ENCODE measurements at places on chromosomes 11 and 22.

DNA sequence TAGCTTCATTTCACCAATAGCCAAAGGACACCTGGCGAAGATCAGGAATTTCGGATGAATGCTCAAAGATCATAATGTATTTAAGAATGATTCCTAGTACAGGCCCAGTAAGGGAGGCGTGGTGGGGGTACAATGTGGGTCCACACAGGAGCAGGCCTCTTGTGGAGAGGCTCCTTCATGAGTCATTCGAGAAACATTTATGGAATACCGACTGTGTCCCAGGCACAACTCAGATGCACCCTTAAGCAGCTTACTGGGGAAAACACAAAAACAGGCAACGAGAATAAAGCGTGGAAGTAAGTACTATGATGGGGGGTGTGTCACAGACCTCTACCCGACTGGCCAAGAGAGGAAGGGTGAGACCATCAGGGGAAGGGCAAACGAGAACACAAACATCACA, 44.5 kb downstream of the SMCO4 start:
- no peak for DNase-seq

DNA sequence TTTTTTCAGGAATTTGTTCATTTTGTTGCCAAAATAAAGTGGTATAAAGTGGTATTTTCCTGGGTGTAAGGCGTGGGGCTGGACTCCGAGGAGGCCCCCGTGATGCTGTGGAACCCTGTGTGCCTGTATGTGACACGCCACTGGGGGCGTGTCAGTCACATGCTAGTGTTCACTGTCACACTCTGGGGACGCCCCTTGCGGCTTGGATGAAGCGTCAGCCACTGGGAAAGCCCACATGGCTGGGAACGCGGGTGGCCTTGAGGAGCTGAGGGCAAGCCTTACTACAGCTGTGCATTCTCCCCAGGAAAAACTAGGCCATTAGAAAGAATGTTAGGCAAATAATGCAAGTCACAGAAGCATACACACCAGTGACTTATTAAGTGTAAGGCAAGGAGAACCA, 77.0 kb upstream of the SLC25A18 start:
- no peak for DNase-seq

DNA sequence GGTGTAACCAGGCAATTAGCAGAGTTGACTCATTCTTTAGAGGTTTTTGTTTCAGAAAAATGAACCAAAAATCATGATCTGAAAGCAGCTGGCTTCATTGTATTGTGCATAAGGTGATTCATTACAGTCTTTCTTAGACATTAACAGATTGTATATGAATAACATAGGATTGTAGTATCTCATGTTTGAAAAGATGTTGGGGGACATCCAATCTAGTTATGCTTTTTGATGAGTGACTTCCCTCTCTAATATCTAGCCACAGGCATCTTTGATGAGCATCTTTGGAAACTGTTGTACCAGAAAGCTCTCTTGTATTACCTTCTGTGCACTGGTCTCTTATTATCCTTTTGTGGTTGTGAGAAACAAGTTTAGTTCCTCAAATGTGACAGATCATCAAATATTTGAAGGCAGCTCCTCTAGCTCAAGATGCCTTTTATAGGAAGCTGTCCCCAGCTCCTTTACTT, 8.3 kb downstream of the GRK3 start:
- no peak for DNase-seq

GRCh38 chr22:32745251-32745995, 56.1 kb upstream of the TIMP3 start:
- peak; percentile 88 for DNase-seq

DNA sequence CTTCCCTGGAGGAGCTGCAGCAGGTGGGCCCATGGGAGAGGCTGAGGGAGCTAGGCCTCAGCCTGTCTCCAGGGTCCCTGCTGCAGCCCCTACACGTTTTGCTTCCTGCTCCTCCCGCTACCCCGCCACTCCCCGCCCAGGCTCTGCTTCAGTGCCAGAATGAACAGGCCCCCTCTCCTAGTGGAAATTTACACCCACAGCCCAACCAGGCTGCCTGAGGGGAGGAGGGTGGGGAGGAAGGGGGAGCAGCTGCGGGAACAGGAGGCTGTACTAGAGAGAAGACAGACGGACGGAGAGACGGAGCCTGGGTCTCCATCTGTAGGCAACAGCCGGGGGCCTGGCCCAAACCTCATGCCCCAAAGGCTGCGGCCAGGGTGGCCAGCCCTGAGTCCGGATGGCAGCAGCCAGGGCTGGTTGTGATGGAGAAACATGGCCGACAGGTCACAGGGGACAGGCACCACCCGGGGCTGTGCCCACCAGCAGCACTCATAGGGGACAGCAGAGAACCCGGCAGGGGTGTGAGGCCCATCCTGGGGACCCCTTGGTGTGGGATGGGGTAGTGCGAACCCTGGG, 20.6 kb downstream of the FLRT1 start:
- peak; percentile 76 for DNase-seq

- no peak for DNase-seq
Measured at GRCh38 chr11:77580712-77581337, 8.9 kb upstream of the AQP11 start.

DNA sequence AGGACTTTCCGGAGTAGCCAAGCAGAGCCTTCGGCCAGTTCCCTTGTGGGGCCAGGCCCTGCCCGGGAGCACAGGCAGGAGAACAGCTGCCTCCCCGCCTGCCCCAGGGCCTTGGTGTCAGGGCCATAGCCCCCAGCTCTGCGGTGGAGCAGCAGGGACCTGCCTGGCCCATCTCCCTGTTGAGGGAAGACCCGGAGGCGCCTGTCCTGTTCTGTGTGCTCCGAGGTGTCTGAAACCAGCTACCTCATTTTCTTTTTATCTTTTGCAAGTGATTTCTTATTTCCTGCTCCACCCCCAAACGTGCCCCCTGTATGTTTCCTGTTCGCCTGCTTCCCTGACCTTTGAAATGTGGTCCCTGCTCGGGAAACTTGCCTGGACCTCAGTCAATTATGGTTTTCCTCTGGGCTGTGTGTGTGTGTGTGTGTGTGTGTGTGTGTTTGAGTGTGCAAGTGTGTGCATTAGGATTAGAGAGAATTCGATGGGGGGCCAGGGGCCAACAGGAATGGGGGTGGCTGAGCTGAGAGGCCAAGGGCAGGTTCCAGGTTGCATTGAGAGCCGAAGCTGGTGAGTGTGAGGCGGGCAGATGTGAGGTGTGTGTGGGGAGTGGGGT, 19.1 kb downstream of the LRP5 start:
- DNase-seq = peak; percentile 58

DNA sequence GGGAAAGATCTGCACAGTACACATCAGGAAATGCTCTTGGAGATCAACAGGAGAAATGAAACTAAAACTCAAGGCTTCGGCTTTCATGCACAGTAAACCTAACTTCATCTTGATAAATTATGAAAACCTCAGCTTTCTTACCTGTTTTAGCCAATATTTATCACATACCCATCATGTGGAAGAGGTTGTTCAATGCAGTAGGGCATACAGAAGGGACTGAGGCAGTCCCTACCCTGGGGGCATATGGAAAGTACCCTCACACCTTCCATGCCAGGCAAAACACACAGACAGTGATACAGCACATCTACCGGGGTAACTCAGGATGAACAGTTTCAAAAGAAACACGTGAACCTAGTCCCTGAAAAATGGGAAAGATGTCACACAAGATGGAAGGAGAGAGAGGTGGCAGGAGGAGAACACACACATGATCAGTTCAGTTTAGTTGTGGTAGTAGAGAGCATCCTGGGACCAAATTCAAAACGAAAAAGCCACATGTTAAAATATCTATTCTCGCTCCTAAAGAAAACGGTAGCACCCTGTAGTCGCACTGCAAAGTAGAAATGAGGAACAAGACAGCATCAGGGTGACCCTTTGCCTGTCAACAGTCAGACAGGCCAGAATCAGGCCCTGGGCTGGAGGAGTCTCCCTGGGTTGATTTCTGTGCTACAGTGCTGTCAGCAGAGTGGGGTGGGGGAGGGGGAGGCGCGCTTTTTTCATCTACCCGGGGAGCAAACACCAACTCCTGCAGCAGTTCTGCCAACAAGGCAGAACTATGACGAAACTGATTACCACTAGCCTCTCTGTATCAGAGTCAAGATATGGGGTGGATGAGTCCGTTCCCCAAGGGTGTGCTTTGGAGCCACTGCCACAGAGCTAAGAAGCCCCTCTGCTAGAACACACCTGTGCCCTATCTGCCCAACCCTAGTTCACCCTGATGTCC, 1.3 kb downstream of the HIRA start:
- DNase-seq = no peak

DNA sequence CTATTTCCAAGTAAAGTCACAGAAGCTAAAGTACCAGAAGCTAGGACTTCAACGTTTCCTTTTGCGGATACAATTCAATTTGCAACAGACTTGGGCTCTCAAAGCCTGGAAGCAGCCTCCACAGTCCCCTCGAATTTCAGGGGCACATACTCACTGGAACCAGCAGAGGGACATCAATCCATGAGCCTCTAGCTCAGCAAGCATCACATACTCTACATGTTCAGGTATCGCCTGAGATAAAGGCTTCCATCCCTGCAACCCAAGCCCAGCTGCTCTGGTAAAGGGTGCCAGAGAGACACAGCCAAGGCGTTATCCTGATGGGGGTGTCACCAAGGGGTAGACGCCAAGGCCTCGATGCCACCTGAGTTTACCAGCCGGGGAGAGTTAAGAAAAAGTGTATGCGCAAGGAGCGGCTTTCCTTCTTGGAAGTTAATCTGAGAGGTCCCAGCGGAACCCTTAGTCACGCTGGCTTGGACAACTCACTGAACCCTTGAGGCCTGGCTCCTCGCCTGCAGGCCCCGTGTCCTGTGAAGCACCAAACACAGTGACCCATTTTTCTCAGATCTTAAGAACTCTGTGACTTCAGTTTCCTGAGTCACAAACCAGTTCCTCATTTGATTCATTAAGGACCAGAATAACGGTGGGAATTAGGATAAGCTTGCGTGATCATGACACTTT, 13.0 kb downstream of the LTO1 start:
- DNase-seq = no peak

GRCh38 chr11:86119077-86119476, 50.2 kb upstream of the PICALM start:
- no peak for DNase-seq

GRCh38 chr11:14454861-14455632, 44.6 kb downstream of the COPB1 start:
- no peak for DNase-seq

DNA sequence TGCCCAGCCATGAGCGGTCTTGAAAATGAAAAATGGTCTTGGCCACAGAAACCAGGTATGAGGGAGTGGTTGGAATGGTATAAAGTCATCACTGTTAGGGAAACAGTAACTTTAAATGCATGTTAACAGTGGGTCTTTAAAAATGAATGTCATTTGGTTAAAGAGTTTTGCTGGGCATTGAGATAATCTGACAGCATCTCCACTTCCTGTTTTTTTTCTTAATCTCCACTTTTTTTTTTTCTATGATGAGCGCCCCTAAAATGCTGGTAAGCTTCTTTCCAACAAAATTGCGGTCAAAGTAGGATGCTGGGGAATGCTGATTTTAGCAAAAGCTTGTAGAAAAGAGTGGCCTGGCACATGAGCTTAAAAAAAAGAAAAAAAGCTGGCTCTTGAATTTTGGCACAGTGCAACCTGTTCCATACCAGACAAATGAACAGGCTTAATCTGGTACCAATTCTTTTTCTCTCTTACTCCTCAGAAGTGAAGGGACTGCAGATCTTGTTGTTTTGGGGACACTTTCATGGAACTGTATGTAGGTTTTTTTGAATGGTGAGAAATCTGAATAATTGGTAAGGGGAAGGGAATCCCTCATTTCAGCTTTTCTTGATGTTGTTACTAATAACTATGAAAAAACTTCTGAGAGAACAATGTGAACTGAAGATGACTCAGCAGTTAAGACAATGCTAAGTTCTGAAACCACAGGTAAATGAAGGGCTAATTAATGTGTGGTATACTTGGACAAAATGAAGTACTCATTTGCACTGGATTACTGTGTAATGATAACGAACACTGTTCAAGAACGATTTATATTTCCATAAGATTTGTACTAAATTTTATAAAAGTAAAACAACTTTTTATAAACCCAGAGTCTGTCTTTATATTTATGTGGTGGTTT, 3.1 kb upstream of the ARHGEF12 start:
- DNase-seq = no peak

DNA sequence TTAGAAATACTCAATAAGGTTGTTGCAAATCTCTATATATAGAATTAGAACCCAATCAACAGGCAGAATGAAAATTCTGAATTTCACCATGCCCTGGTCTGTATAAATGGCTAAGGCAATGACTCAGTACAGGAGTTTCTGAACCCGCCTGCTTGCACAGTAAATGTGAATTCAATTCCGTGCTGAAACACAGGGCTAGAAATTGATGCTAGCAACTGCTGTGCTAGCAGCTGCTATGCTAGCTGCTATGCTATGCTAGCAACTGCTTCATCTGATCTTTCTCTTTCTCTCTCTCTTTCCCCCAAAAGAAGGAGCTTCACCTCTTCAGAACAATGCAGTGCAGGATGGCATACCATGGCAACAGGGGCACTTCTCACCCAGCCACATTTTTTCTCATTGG, 9.7 kb upstream of the OR52J3 start:
- DNase-seq = no peak

- no peak for DNase-seq
Measured at GRCh38 chr22:22843848-22844247, 43.8 kb upstream of the IGLL5 start.

DNA sequence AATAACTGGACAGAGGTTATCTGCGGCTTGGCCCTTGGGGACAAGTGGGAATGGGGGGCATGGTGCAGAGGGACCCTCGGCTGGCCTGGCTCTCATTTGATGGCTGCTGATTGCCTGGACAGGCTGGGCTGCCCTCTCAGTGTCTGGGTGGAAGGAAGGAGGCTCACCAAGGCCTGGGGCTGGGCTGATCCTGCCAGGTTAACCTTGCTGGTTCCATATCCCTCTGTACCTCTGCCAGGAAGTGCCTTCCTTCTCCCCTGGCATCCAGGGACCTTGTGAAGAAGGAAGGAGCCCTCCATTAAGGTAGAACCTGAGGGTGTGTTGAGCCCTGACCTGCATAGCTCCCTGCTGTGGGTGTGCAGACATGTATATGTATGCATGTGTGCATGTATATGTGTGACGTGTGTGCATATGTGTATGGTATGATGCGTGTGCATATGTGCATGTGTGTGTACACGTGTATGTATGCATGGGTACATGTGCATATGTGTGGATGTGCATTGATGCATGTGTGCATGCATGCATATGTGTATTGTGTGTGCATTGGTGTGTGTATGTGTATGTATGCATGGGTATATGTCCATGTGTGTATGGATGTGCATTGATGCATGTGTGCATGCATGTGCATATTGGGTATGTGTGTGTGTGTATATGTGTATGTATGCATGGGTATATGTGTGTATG, 433.9 kb downstream of the TBC1D22A start:
- peak; percentile 37 for DNase-seq

DNA sequence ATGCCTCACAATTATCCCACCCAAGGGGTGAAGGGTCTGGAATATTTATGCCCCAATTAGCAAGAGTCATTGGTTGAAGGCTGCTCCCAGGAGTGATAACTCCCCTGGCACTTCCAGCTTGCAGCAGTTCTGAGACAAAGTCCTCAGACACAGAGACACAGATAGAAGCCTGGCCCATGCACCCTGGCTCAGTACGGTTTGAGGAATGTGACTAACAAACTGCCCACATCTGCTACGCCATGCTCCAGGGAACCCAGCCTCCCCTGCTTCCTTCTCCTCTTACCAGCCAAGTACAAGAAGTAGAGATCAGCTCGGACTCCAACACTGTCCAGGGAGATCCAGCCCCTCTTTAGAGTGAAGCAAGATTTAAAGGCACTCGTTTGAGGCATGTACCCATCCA, 48.5 kb upstream of the BMAL1 start:
- DNase-seq = no peak

GRCh38 chr11:65774525-65775306, 6.1 kb downstream of the AP5B1 start:
- DNase-seq = no peak

All from right forelimb (tissue), 1 donor.